ENCODE measurements at places on chromosomes 3 and 15.

DNA sequence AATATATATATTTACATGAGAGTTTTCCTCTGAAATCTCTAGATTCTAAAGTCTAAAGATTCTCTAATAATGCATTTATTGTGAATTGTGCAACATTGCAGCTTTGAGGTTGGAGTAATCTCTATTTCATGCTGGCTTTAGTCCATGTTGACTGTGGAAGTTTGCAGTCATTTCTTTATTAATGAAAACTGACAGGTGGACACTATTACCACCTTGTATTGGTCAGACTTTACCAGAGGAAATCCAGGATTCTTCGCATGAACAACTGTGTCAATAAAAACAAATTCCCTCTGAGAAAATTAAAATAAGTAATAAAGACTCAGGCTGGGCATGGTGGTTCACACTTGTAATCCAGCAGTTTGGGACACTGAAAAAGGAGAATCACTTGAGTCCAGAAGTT is 274.1 kb downstream of the SHQ1 start:
- no peak for DNase-seq

DNA sequence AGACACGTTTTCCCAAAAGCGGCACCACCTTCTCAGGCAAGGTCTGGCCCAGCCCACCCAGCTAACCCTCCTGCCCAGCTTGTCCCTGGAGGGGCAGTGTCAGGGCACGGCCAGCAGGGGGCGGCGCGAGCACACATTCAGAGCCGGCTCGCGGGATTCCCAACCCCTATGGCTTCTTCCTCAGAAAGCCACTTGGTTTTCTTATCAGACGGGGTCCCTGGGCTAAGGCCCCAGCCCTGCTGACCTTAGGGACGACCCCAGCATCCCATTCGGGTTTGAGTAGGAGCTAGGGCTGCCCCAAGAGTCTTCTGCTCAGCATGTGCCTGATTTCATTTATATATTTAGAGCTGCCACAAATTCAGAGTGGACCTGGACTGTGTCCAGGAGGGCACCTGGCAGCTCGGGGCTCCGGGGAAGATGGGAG is 14.5 kb downstream of the RLBP1 start:
- DNase-seq, result peak; percentile 60

GRCh38 chr15:88215066-88215648 is 41.4 kb downstream of the NTRK3 start:
- DNase-seq, result no peak

DNA sequence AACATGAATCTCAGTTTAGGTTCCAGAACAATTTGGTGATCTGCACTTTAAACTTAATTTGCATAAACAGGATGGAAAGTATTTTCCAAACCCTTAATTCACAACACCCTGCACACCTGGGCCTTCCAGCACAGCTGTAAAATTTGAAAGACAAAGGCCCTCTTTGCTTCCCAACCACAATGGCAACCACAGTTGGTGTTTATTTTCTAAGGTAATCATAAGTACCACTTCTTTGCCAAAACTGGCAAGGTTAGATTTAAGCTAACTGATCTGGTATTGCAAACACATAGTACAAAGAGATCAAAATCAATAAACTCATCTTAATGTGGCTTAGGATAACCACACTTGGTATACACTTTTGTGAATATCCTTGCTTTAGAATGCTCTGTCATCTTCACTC is 4.1 kb downstream of the LRIG1 start:
- DNase-seq, result no peak

- no peak for DNase-seq
These were observed 783.0 kb upstream of the ARPP21 start for GRCh38 chr3:34856081-34856947.

DNA sequence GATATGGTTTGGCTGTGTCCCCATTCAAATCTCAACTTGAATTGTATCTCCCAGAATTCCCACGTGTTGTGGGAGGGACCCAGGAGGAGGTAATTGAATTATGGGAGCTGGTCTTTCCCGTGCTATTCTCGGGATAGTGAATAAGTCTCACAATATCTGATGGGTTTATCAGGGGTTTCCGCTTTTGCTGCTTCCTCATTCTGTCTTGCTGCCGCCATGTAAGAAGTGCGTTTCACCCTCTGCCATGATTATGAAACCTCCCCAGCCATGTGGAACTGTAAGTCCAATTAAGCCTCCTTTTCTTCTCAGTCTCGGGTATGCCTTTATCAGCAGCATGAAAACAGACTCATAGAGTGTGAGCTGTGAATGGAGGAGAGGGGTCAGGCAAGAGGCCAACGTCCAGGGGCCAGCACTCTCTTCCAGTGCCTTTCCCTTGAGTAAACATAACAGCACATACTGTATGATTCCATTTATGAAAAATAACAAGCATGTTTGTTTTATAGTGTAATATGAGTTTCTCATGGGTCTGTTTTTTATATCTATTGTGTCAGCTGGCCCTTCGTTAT is 16.3 kb upstream of the LCTL start:
- DNase-seq, result no peak

DNA sequence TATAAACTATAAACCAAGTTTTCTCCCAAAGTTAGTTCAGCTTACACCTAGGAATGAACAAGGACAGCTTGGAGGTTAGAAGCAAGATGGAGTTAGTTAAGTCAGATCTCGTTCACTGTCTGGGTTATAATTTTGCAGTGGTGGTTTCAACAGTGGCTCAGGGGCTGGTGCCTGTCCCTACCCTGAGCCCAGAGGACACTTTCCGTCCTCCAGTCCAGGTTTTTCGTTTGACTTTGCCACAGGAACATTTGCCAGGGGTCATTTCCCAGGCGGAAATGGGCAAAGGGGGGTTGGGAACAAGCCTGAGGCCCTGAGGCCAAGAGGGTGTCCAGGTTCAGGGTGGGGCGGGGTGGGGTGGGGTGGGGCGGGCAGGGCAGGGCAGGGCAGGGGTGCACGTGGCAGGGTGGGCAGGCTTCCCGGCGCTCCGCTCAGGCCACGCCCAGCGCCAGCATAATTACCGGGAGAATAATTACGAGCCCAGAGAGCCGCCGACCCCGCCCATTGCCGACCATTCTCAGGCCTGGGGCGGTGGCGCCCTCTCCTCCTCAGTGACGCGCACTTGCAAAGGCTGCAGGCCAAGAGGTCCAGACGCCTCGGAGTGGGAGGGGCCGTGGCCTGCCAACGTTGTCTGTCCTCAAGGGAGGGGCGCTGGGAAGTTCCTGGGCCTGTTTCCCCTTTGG is 70.4 kb downstream of the KLF13 start:
- peak; percentile 58 for DNase-seq

DNA sequence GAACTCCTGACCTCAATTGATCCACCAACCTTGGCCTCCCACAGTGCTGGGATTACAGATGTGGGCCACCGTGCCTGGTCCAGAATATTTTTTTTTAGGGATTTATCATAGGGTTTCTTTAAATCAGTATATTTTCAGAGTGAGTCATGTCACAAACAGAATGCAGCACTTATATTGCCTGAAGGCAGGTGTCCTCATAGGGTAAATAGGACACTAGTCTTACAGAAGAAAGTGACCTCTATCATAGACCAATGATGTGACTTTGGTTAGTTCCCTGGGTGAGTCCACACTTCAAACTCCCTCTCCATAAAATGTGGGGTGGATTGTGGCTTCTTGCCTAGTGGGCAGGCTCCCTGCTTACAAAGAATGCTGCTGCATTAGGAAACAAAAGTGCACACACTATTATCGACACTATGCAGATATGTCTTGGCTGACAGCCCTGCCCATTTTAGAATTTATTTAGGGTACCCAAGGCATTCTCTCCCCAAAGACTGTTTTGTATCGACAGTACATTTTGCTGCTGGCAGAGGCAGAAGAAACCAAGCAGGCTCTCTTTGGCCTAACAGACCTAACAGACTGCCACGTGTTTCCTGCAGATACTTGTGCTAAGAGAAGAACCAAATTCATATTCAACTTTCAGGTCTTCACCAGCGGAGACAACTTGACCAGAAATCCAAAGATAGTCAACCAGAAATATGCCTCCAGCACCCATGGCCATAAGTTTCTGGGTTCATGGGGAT is 125.0 kb downstream of the MOBP start:
- DNase-seq, result no peak

GRCh38 chr3:119288669-119289403 is 5.3 kb upstream of the ARHGAP31 start:
- no peak for DNase-seq

- no peak for DNase-seq
These were observed 13.0 kb upstream of the TJP1 start for GRCh38 chr15:29835301-29835700.

- DNase-seq, result no peak
These were observed 41.8 kb downstream of the TIMP4 start for GRCh38 chr3:12116870-12117269.

DNA sequence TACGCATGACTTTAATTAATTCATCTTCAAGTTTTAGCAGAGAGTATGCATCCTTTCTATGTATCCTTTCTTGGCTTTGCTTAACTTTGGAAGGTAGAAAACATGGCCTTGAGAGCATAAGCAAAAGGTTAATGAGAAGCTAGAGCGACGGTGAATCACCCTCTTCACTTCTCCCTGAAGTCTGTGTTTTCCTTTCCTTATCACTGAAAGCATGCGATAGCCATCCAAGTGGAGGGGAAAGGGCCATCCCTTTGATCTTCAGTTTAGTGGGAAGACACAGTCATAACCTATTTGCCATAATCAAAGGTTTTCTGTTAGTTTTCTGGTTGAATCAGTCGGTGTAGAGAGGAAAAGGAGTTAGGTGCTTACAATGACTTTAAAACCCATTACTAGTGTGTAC is 354.0 kb upstream of the ROBO2 start:
- DNase-seq, result no peak

GRCh38 chr15:20356911-20357480 is 184.6 kb downstream of the GOLGA6L6 start:
- DNase-seq, result no peak

DNA sequence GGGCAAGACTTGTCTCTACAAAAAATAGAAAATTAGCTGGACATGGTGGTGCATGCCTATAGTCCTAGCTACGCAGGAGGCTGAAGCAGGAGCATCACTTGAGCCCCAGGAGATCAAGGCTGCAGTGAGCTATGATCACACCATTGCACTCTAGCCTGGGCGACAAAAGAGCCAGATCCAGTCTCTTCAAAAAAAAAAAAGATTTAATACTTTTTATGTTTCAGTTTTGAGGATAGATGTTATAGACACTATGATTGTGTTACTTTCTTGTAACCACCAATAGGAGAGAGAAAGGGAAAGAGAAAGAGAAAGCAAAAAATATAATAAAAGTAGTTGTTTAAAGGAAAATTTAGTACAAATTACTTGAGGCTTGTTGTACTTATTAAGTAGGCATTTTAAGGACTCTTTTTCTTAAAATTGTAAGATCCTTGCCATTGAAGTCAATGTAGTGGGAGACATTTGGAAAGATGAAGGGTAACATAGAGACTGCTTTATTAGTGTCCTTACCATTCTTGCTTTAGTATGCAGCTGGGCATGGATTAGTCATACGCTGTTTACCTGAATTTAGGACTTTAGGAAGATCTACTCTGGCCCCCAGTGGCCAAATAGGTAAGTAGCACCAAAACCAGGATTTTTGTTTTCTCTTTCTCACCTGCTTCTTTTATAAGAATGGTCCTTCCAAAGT is 35.1 kb upstream of the ZDHHC23 start:
- DNase-seq, result peak; percentile 5

- no peak for DNase-seq
These were observed 143.2 kb upstream of the PRR20G start for GRCh38 chr3:127431066-127431465.

- DNase-seq, result no peak
These were observed 10.8 kb upstream of the LRRC15 start for GRCh38 chr3:194380326-194380725.

DNA sequence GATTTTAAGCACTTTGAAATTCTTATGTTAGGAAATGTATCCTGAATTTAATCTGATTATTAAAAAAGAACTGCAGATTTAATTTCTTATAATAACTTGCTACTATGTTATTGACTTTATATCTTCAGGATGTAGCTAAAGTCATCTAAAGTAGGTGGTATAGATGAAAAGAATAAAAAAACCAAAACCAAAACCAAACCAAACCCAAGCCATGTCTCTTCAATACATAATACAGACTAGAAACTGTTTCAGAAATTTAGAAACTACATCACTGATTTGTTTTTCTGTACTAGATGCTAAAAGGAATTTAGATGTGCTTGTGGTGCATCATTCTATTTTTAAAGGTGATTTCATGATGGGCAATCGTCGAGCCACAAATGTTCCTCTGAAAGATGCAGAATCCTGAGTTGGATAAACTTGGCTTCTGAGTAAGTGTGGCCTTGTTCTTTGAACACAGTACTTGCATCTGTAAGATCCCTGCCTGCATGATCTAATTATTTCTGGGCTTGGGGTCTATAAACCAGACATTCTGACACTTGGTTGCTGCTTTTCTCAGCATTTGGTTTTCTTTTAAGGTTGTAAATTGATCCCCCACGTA is 287.1 kb upstream of the SUCLG2 start:
- no peak for DNase-seq

DNA sequence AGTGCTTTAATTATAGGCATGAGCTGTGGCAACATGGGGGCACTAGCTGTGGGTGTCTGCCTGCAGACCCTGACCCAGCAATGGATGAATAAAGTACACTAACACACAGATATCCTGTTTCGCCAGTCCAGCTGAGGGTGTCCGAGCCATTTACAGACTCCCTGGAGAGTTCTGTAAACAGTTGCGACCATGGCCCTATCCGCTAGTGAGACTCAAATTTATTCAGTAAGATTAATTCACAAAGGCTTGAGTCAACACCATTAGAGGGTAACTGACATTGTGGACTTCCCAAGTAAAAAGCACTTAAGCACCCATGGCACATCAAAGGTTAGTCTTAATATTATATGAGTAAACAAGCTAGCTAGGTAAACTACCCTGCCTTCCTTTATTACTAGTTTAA is 161.6 kb downstream of the TBL1XR1 start:
- no peak for DNase-seq

- no peak for DNase-seq
These were observed 402.1 kb downstream of the CADM2 start for GRCh38 chr3:85360742-85361387.

DNA sequence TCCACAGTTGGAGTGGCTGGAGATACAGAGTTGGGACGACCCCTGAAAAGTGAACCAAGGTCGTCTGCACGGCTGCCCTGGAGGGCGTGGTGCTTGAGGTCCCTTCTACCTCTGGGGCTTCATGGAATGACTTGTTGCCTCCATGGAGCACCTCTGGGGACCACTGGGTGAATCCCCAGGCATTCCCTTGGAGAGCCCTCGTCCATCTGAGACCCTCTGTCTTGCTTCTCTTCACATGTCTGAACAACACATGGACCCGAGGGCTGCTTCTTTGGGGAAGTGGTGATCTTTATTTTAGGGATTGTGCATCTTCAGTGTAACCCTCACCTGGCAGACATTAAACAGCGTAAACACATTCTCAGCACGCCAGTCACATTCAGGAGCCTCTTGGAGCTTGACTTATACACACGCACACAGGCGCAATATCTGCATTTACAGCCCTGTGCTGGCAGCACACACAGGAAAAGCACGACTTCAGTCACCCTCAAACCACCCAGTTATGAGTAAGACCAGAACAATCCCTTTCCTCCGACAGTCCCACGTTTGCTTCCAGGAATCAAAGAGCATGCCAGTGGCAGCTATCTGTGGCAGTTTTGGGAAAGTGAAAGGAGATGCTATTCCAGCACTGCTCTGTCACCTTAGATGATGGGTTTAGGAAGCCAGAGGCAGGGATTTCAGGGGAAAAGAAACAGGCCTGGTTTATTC is 12.6 kb downstream of the FAM107A start:
- DNase-seq, result no peak

Measured in right kidney (tissue), 9 donors.